ENCODE measurements at places on chromosomes 7 and 10.
A peak's percentile ranks its signal among the peaks of the same experiment; 100 is the strongest.

GRCh38 chr7:111752022-111752582, 189.8 kb upstream of the IMMP2L start:
- peak; percentile 52 for DNase-seq

DNA sequence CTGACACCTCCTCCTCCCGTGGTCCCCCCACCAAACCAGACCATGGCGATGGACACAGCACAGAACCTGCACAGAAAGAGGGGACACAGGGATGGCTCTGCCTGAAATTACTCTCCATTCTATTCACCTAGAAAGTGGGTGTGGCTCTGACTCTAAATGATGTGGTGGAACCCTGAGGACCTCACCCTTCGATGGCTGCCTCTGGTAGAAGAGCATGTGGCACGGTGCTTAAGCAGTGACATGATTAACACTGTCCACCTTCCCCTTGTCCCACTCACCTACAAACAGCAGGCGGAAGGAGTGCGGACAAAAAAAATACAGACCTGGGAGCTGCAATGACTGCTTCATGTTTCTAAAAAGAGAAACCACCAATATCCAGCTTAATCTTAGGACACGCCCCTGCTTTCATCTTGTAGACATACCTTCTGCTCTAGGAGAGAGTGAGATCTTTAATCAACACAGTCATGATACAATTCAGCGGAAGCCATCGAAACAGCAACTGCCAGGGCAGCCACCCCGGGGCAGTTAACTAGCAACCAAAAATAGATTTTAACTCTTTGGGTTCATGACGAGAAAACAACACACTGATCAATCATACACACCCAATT, 11.4 kb downstream of the JCAD start:
- no peak for DNase-seq

DNA sequence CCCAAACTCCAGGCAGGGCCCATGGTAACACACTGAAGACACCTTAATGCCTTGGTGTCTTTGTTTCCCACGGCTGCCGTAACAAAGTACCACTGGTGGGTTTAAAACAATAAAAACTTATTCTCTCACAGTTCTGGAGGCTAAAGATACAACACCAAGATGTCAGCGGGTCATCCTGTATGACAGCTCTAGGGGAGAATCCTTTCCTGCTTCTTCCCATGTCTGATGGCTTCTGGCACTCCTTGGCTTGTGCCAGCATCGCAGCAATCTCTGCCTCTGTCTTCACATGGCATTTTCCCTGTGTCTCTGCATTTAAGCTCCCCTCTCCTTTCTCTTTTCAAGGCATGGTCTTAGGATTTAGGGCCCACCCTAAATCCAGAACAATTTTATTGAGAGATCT, 33.1 kb downstream of the PRSS2 start:
- DNase-seq: no peak

DNA sequence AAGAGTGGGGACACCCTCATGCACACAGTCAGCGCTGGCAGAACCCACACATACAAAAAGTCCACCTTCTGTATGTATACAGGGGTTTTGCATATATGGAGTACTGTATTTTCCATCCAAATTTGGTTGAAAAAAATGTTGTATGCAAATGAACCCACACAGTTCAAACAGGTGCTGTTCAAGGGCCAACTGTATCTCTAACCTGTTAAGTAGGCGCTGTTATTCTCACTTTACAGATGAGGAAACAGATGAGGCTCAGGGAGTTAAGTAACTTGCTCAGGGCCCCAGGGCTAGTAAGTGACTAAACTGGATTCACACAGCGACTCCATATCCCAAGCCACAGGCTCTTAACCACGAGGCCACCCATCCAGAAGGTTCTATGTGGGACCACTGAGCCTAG, 69.9 kb downstream of the C10orf105 start:
- DNase-seq: no peak

DNA sequence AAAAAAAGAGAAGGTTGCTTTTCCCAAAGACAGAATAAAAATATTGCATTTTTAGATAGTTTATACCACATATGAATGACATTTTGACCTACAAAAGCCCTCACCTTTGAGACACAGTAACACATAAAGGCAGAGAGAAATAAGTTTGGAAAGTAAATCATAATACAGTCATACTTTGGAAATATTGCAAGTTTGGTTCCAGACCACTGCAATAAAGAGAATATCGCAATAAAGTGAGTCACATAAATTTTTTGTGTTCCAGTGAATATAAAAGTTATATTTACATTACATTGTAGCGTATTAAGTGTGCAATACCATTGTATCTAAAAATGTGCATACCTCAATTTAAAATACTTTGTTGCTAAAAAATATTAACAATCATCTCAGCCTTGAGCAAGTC, 40.3 kb downstream of the CCDC71L start:
- no peak for DNase-seq

DNA sequence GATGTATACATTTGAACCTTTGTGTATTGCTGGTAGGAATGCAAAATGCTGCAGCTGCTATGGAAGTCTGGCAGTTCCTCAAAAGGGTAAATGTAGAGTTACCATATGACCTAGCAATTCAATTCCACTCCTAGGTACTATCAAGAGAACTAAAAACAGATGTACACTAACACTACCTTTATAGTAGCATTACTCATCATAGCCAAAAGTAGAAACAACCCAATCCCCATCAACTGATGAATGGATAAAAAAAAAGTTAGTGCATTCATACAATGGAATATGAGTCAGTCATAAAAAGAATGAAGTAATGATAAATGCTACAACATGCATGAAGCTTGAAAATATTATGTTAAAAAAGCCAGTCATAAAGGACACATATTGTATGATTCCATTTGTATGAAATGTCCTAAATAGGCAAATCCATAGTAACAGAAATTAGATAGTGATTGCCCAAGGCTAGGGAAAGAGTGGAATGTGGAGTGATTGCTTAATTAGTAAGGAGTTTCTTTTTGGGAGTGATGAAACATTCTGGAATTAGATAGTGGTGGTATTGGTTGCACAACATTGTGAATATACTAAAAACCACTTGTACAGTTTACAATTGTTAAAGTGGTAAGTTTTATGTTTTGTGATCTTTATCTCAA, 96.4 kb upstream of the AOAH start:
- DNase-seq: no peak

GRCh38 chr10:96984541-96985131, 152.5 kb downstream of the LCOR start:
- no peak for DNase-seq

DNA sequence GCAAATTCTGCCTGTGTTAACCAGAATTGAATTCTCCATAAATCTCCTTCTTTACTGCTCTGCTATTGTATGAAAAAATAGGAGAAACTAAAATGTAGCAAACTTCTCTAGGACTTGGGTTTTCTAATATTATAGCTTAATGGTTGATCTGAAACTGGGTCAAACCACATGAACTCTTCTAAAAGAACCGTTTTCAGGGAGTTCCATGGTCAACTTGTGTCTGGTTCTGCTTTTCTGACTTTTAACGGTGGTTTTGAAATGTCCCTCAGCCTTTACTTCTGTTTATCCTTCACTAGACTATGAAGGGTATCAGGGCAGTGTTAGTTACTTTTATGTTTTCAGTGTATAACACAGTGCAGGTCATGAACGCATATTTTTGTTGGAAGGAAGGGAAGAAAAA, 242.2 kb downstream of the TSPAN12 start:
- DNase-seq: no peak

- no peak for DNase-seq
Observed at GRCh38 chr7:89780291-89780690, 374.0 kb upstream of the STEAP1 start.

- DNase-seq: peak; percentile 43
Observed at GRCh38 chr7:25894002-25894901, 257.7 kb upstream of the NFE2L3 start.

DNA sequence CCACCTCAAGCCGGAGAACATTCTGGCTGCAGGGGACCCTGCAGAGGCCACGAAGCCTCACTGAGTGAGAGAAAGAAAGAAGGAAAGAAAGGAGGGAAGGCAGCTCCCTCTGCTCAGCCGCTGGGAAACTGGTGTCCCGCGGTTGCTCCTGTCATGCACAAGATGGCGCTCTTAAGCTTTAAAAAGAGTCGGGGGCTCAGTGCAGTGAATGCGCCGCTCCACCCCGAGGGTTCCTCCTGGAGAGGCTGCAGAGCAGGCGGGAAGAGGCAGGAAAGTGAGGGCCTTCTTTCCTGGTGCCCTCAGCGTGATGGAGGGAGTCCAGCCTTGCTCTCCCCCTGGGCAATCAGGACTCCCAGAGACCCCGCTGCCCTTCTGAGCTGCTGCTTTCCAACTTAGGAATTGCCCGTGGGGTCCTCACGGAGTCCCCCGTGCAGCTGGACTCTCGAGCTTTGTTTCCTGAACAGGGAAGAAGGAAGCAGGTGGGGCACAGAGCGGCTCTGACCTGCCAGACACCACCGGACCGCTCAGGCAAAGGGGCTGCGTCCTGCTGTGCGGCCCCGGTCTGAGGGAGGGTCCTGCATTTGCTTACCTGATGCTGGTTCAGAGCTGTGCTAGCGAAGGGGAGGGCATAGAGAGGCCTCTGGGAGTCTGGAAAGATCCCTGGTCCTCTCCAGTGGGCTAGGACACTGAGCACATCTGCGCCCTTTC, 141.9 kb upstream of the MKI67 start:
- peak; percentile 50 for DNase-seq

GRCh38 chr10:114876602-114877300, 55.2 kb downstream of the FHIP2A start:
- DNase-seq: peak; percentile 68

DNA sequence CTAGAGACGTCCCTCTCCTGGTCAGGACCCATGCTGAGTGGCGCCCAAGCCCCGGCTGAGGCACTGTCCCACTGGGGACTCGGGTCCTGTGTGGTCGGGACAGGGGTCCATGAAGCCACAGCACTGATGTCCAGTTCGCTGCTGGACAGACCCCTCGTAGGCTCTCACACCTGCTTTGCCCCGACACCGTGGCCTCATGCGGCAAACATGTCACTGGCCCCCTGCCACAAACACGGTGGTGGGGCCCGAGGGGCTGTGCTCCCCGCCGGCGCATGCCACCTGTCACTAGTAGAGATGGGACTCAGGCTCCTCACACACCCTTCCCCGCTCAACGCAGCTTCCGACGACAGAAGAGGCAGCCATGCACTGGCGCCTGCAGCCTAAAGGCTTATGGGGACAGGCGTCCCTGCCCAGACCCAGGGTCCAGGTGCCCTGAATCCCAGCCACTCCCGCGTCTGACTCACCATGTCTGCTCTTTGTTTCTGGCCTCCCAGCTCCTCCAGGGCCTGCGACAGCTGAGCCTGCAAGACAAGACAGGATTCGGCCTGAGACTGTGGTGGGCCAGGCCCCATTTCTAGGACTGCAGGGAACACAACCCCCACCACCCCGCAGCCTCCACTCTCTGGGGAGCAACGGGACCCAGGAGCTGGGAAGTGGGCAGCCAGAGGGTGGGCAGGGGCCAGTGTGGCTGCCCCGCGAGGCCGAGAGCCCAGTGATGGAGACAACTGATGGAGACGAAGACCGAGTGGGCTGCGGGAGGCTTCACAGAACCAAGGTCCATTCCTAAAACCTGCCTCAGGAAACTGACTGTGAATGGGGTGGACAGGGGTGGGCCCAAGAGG, 230.9 kb downstream of the MAD1L1 start:
- DNase-seq: no peak

Measured in A549 (cell line).